ENCODE measurements at places on chromosomes 2 and 18.

DNA sequence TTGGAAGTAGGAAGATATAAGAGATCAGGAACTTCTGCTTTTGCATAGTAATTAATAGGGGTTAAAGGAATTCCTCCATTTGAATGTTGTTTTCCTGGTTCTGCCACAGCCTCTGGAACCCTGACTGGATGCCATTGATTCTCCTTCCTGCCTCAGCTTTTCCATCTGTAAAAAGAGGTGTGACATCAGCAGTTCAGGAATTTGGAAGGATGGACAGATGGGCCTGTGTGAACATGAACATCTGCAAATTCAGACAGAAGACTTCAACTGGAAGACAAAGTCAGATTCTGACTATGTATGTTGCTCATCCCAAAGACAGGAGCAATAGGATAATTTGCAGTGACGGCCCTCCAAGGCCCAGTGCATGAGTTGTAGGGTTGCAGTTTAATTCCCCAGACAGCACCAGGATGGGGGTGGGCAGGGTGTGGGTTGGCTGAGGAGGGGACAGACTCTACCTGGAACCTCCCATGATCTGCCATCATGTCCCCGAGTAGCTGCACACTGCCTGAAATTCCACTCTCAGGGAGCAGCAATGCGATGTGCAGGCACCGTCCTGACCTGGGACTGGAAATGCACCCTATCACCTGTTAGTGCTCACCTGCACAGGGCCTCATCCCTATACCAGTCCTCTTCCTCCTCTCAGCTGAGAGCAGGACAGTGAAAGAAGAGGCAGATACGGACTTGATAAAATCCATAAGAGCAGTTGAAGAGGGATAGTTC, 98.9 kb upstream of the EPAS1 start:
- no peak for DNase-seq

DNA sequence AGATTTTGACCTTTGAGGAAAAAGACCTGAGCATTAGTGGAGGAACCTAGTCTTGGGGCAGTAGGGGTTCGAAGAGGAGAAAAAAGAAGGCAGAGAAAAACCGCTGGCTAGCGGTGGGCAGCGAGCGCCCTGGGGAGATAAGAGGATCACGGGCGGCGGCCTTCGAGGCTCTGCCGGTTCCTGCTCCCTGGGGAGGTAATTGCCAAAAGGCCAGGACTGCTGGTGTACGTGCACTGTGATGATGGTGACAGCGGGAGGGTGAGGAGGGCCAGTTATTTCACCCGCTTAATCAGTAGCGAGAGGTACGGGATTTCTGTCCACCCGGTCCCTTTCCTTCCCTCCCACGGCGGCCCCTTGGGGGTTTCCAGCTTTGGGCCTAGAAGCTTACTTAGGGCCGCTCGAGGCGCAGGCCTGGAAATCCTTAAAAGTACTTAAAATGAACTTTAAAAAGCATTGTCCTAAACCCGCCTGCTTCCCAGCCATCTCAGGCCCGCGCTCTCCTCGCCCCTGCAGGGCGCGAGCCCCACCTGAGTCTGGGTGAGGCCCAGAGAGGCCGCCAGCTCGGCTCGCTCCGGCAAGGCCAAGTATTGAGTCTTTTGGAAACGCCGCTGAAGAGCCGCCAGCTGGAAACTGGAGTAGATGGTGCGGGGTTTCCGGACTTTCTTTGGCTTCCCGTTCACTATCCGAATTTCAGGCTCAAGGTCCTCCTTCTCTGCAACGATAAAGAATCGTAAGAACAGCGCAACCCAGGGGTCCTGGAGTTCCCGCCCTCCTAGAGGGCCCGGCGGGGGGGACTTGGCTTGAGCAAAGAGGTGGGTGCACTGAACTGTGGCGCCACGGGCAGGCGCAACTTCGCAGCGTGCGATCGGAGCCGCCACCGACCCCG, 1.5 kb downstream of the DLX2 start:
- DNase-seq, result no peak

DNA sequence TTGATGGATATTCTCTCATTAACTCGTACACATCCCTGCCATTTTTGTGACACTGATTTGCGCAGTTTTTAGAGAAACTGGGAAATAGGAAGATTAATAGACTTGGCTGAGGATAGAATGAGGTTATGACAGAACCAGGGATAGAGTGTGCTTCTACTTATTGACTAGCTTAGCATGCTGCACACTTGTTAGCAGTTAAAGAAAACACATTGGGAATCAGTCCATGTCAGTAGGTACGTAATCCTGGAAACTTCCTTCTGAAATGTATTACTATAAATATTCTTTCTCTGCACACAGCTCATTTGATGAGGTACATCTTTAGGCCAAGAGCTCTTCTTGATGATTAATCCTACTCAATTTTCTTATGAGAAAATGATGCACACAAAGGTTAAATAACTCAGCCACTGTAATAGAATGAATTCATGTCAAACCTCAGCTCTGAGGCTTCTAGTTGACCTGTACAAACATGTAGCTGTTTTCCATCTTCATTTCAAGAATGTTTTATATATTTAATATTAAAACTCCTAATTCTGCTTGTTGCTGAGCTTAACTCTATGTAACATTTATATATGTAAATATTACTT, 12.3 kb upstream of the CPS1 start:
- no peak for DNase-seq

GRCh38 chr2:67502346-67503065, 105.4 kb downstream of the ETAA1 start:
- no peak for DNase-seq

DNA sequence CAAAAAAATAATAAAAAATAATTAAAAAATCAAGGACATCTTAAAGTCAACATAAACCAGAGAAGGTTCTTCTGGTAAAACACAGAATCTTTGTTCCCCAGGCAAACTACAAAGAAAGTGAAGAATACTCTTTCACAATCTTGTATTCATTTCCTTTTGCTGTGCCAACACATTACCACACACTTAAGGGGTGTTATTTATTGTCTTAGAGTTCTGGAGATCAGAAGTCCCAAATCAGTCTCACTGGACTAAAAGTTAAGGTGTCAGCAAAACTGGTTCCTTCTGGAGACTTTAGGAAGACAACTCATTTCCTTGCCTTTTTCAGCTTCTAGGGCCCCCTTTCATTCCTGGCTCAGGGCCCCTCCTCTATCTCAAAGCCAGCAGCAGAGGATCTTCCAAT, 12.2 kb upstream of the CAB39 start:
- no peak for DNase-seq

DNA sequence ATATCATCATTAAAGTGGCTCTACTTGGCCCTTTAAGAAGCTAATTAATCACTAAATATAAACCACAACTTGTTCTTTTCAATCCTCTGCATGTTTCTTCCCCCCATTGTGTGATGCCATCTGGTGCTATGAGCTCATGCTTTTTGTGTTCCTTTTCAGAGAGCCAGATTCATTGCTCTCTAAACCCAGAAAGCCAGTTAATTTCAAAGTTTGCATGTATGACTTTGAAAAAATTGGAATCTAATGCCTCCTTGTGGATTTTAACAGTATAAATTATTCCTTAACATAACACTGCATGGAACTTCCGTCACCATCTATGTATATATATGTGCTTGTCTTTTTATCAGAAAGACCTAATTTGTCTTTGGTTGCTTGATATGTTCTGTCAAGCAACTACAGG, 31.1 kb downstream of the TMEM178A start:
- no peak for DNase-seq

GRCh38 chr18:74633652-74634352, 36.1 kb downstream of the ZNF407 start:
- DNase-seq, result no peak

- no peak for DNase-seq
Measured at GRCh38 chr2:191635333-191636234, 42.4 kb upstream of the NABP1 start.

- peak; percentile 56 for DNase-seq
Measured at GRCh38 chr2:126971481-126972278, 73.0 kb downstream of the TEX51 start.

DNA sequence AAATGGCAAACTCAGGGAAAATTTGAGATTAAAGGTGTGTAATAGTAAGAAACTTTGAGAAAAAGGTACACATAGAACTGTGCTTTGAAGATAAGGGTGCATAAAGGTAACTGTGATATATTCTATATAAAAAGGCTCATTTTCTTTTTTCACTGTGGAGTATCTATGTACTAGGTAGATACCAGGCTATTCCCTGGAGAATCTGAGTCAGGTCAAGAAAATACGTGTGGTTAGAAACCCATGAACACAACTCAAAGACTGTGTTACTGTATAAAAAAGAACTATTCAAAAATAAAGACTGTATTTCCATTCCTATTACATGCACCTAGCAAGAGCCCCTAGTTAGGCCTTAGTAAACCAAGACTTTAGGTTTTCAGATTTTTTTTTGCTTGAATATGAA, 100.1 kb upstream of the GRB14 start:
- no peak for DNase-seq

GRCh38 chr18:34221971-34222306, 2.8 kb downstream of the NOL4 start:
- no peak for DNase-seq

DNA sequence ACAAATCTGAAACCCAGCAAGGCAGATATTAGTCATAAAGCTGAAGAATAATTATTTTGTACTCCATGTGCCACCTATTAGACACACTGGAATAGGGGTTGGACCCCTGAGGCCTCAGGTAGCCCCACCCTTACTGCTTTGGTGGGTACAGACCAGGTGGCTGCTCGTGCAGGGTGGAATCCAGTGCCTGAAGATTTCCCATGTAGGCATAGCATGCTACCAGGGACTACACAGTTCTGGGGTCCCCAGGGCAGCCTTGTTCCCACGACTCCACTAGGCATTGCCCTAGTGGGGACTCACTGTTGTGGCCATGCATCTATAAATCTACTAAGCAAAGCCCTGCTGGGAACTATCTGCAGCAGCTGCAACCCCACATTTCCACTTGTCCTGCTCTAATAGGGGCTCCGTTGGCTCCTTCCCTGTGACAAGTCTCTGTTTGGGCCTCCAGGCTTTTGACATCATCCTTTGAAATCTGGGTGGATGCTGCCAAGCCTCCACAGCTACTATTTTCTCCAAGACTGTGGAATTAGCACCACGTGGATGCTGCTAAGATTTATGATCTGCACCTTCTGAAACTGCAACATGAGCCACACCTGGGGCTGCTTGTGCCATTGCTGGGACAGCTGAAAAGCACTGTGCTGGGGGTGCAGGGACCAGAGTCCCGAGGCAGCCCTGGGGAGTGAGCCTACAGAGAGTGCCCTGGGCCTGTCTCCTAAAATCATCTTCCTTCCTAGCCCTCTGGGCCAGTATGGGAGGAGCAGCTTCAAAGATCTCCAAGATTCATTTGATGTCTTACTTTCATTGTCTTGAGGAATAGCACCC, 303.8 kb downstream of the FSIP2 start:
- DNase-seq, result no peak

DNA sequence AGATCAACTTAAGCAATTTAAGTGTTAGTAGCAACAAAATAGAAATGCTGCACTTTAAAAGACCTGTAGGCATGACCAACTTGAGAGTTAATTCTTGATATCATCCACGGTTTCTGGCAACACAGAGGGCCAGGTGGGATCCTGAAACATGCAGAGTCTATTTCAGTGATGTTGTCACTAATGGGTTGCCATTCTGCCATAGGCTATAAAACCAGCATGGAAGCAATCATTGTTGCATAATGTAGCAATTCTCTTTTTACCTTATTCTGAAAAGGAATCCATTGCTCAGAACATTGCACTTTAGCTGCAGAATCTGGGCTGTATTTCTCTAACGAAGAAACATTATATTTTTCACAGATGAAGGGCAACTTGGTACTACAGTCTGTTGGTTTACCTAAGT, 53.9 kb upstream of the CD302 start:
- no peak for DNase-seq

DNA sequence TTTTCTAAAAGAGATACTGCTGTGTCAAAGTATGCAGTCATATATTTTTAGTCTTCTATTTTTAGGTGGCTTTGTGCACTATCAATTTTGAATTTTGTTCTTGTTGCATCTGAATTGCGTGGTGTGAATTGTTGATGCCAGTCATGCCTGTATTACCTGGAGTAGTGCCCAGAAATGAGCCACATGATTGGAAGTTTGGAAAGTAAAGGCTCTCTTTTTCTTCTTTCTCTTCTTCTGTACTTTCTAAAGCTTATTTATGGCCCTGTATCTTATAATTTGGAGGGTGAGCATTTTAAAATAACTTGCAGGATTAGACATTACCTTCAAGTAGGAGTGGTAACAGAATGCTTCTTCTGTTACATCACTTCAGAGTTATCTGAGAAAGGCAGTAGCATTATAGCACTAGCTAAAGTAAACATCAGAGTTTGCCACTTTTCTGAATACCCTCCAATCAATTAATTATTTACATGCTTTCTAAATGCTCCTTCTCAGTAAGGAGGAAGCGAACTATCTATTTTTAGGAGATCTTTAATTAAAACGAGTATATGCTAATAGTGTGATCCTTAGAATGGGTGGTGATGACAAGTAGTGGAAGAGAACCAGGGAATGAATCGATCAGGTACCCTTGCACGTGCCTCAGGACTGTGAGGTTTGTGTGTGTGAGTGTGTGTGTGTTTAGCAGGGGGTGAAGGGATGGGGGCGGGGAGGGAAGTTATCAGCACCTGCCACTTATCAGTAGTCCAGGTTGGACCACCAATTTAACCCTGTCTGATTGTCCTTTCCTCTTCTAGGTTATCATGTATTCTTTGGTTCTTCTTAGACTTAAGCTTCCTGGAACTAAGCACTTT, 112.5 kb downstream of the MAP3K20 start:
- DNase-seq, result no peak

- no peak for DNase-seq
Measured at GRCh38 chr2:167240671-167241070, 352.4 kb downstream of the XIRP2 start.

- DNase-seq, result no peak
Measured at GRCh38 chr2:1328684-1329083, 84.6 kb upstream of the TPO start.

DNA sequence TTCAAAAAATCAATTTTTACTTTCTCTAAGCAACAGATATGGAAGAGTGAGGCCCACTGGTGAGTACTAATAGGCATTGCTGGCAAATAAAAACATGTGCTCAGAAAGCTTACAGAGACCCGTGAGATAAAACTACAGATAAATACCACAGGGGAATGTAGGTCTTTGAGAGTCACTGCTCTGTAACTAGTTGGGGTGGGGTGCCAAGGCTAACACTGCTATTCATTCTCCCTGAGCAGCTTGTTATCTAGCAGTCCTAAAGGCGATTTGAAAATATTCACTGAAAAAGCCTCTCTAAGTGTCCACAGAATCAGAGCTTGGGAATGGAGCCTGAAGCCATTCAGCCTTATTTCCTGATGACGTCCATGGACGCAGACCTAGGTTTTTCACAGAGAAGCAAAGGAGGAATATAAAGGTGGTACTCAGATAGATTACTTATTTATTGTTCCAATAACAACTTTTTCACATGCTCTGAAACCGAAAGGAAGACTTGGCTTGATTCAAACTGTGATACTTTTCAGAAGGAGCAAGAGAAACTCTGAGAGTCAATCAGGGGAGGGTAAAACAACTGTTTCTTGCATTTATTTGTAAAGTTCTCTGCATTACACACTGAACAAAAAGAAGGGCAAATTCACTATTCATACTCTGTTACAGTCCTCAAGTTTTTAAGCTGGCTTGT, 188.4 kb downstream of the PPP1R1C start:
- no peak for DNase-seq

GRCh38 chr18:11826836-11827235, 24.4 kb upstream of the CHMP1B start:
- DNase-seq, result no peak
